ENCODE measurements at places on chromosomes 11 and 22. TPM values are rescaled to one million over a fixed set of nuclear protein-coding genes. Genes with fewer than 3 reads are reported as not detected.

GRCh38 chr22:20017622-20017958 lies 967 bp upstream of the ARVCF start:
- no peak for DNase-seq

GRCh38 chr22:48089601-48090331 lies 1327.3 kb downstream of the TBC1D22A start:
- DNase-seq, result peak; percentile 47

GRCh38 chr11:35127619-35128018 lies 11.4 kb upstream of the CD44 start:
- no peak for DNase-seq

DNA sequence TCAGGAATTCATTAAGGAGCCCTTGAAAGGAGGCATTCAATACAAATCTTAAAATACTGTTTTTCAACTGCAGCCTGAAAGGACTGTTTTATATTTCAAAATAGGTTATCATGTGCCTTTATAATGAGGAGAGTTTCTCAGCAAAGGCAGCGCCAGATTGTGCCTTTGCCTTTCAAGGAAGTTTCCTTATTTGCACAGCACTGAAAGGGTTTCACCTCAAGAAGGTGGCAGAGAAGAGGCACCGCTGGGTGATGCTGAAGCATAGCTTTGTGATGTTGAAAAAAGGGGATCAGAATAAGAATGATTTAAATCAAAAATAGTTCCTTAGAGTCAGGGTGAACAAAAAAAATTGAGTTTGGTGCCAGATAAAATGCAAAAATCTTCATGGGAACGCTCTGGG lies 601.0 kb upstream of the KIRREL3 start:
- no peak for DNase-seq

The UPK2 gene
- total RNA-seq, result not detected

Measured in skin of body (tissue), 3 donors.